ENCODE measurements at places on chromosomes 2 and 18. TPM values are rescaled to one million over a fixed set of nuclear protein-coding genes. Genes with fewer than 3 reads are reported as not detected.
A peak's percentile ranks its signal among the peaks of the same experiment; 100 is the strongest.

GRCh38 chr2:241408849-241409248, 52.8 kb downstream of the FARP2 start:
- no peak for DNase-seq

DNA sequence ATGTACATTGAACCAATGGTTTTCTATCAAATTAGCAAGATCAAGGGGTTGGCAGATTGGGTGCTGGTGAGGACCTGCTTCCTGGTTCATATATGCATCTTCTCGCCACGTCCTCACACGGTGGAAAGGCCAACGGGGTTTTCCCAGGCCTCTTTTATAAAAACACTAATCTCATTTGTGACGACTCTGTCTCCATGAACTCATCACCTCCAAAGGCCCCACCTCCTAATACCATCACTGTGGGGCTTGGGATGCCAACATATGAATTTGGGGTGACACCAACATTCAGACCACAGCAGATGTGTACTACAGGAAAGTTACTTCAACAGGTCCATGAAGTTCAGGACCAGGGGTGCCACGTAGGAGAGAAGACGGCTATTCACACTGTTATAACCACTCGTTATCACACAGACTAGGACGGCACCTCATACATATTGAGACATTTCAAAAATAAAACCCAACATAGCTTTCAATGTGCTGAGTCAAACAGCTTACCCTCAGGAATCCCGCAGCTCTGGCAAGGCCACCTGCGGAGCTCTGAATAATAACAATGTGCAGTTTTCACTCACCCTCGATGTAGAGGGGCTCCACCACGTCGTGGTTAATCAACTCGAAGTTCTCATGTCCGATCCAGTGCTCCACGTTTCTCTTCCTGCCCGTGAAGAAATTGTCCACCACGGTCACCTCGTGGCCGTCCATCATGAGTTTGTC, 49.3 kb downstream of the UXS1 start:
- no peak for DNase-seq

GRCh38 chr18:54149078-54149697, 75.3 kb downstream of the MBD2 start:
- DNase-seq = no peak

DNA sequence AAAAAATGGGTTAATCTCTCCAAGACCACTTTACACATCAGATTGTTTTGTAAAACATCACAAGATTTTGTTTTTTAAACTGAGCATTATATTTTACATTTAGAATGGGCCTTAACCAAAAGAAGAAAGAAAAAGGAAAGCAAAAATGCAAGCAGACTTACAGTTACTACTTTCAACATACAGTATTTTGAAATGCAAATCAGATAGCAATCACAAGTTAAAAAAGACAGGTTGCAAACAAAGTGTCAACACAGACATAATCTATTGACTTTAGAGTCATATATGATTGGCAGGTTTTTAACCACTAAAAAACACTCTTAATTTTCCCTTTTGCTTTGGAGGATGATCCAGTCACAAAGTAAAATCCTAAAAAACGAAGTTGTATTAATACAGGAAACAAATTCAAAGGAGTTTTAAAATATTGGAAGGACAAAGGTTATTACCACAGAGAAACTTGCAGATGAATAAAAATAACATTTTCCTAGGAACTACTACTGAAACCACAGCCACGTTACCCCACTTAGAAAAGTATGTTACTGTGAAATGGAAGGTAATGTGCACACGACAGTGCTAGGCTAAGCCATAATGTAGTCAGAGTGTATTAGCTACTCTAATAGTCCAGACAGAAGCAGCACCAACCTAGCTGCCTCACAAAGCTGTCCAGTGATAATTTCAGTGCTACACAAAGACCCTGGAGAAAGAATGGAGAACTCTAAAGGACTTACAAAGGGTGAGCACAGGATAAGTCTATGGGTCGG, 22.9 kb downstream of the DARS1 start:
- no peak for DNase-seq

- no peak for DNase-seq
Measured at GRCh38 chr2:188475945-188476344, 184.3 kb downstream of the GULP1 start.

- no peak for DNase-seq
Measured at GRCh38 chr18:26454192-26454591, 94.2 kb downstream of the KCTD1 start.

DNA sequence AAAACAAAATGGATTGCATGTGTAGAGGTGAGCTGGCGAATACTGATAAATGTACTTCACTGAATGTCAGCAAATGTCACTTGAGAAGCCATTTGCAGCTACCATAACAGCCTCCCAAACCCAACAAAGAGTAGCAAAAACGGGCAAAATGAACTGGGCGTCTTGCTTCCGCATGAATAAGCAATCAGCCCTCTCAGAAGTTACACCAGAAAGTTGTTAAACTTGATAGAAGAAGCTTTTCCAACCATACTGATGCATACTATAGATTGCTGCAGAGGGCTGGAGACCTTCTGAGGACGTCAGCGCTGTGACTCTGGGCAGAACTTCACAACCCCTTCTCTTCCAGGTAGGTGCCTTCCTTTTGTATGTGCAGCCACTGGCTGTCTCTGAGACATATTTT, 18.7 kb upstream of the SIX3 start:
- no peak for DNase-seq

DNA sequence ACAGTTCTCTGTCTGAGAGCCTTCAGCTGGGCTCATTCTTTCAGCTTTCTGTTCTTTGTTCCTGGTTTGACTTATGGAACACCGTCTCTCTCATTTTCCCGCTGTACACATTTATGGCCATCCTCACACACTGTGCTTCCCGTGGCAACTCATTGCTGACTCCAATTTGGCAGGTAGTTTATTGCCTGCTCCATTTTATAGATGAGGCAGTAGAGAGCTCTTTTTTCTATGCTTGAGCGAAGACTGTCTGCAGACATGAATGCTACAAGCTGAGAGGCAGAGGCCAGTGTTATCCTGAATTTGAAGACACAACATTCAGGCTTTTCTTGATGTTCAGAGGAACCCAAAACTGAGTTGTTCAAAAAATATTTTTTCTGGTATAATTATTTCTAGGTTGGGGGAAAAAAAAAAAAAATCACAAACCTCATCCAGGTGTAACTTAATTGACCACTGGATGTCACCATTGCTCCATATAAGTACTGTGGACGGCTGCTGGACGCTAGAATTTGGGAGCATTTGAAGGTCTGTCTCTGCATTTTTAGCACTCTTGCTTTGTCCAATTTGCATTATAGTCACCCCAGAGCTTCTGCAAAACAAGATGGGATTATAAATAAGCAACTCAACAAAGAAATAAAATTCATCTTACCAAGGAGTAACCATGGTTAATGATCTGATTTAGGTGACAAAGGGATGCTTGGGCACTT, 83.5 kb downstream of the HRH4 start:
- no peak for DNase-seq

DNA sequence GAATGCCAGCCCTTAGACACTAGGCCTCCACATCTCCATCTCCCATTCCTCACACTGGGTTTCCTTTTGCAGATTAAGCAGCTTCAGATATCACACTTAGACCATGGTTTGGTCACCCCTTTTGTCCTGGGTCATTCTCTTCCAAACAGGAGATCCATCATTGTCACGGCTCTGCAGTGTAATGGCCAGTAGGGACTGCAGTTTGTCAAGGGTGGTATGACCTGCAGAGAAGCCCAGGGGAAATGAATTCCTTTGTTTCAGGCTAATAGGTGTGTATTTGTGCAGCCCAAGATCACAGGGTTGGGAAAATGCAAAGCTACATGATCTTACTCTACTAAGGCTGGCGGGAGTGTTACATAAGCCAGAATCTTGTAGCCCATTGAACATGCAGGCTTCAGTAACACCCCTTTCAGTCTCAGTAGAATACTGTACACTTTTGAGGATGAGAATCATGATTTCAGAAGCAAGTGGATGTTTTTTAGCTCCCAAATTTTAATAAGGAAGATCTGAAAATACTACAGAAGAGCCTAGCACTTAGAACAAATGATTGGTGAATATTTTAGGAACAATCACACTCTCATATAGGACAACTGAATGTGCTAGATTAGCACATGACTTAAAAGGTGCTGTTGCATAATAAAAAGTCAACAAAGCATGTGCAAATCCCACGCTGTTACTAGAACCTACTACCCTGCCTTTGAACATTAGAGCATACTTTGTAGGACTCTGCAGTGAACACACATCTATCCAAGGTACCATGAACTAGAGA, 24.0 kb upstream of the LPIN1 start:
- DNase-seq = no peak

GRCh38 chr18:36075862-36076587, 8.7 kb upstream of the RPRD1A start:
- DNase-seq = no peak

GRCh38 chr2:10659898-10660568, 29.7 kb downstream of the NOL10 start:
- DNase-seq = no peak

GRCh38 chr18:69123421-69123820, 277.3 kb upstream of the DOK6 start:
- no peak for DNase-seq

- no peak for DNase-seq
Measured at GRCh38 chr2:218257390-218257981, 3.3 kb upstream of the GPBAR1 start.

GRCh38 chr2:211361383-211361782, 805.0 kb downstream of the CPS1 start:
- DNase-seq = no peak

- DNase-seq = peak; percentile 83
Measured at GRCh38 chr2:64644458-64645382, 9.0 kb downstream of the SERTAD2 start.

DNA sequence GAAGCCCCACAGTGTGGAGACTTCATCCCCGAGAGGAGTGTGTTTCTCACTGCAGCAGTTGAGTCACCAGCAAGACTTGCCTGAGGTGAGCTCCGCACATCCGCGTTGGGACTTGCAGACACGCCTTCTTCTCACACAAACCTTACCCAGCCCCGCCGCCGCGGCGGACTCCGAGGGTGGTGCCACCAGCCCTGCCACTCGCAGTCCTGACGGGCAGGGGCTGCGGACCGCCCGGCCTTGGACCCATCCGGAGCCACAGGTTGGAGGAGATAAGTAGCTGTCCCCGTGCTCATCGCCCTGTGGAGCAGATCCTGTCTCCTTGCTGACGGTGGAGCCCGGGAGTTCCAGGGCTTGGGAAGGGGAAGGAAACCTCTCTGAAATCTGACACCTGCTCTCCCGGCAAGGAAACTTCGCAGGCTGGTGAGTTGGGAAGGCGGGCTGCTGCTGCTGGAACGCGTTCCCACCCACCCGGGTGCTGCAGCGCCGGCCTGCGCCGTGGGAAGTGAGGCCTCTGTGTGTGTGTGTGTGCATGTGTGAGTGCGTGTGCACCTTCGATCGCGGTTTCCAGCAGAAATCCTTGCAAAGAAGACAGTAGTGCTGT, at the start of gene RAB27B:
Gene RAB27B (plus strand): TSS at position 197 of the 601 bp plus-strand sequence. CDS start 49,109 bp downstream, outside the sequence.
- peak; percentile 85 for DNase-seq

DNA sequence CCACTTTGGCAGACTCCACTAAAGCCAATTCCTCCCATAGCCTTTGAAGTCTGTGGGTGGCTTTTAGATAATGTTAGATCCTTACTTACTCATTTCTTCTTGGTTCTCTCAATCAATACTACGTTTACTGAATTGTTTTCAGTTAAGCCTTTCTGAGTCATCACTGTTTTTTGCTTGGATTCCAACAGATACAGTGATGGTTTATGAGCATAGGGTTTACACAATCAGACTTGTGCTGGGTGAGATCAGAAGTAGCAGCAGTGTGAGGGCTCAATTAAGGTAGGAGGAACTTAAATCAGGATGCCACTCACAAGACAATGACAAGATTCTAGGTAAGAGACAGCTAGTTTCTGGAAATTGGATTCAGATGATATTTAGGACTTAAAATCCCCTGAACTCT, 297.7 kb upstream of the DOK6 start:
- DNase-seq = no peak

GRCh38 chr2:28627722-28628480, 123.7 kb upstream of the PPP1CB start:
- no peak for DNase-seq

GRCh38 chr18:34342960-34343359, 118.2 kb upstream of the NOL4 start:
- no peak for DNase-seq

DNA sequence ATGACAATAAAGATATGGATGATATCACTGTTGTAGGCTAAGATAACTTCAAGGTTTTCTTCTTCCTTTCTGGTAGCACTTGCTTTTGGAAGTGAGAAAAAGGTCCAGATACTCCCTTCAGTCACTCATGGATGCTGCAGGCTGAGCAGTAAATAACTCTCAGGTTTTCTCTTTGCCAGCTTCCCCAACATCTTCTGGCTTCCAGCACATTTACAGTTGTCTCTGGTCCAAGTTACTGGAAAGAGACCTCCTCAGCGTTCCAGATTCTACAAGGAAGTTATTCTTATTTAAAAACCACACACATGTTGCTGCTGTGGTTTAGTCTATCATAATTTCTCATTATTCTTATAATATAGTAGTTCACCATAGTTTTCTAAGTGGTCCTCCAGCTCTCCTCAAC, 383.4 kb downstream of the PLCL1 start:
- no peak for DNase-seq

DNA sequence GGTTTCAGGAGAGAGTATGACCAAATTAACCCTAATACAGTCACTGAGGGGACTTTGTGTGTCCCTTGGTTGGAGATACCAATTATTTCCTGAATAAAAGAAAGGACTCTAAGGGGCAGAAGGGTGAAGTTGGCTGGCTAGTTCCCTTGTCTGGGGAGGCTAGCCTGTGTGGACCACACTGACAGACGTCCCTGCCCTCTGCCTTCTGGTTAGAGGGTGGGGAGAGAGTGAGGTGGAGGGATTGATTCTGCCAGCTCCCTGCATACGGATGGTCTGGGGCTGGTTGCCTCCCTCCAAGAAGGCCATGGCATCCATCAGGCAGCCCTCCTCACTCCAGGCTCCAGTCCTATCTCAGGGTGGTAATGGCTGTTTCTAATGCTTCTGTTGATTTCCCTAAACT, 37.4 kb upstream of the AFF3 start:
- no peak for DNase-seq

DNA sequence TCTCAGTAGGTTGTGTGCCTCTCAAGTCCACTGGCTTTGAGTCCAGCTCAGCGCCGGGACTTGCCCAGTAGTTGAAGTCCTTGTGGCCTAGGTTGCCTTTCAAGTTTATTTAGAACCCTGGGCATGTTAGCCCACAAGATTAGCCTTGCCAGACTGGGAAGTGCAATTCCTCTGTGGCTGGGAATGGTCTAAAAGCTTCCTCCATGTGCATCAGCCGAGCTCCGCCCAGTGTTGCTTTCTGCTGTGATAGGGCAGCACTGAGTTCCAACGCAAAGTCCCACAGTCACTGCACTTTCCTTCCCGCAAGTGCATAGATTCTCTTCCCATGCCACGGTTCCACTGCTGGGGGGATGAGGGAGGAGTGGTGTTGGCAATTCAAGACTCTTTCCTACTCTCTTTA, 308.9 kb upstream of the THUMPD2 start:
- no peak for DNase-seq

GRCh38 chr2:237708491-237708890, 81.1 kb downstream of the LRRFIP1 start:
- DNase-seq = no peak

CROCC2 gene
- total RNA-seq = 2.3 TPM

B3GNT7 gene
- 107 TPM for total RNA-seq

MXD1 gene
- total RNA-seq = 26.3 TPM

AGXT gene
- not detected for total RNA-seq

RNPEPL1 gene
- 89.3 TPM for total RNA-seq

CD8A gene
- 1.5 TPM for total RNA-seq

TLX2 gene
- total RNA-seq = not detected

FTCDNL1 gene
- total RNA-seq = 3.3 TPM

GREB1 gene
- 3.1 TPM for total RNA-seq

METAP1D gene
- total RNA-seq = 2.8 TPM

CAPN14 gene
- 0.26 TPM for total RNA-seq

Data from left lung (tissue), 14 donors.